ENCODE measurements at places on chromosomes 1 and 21.

DNA sequence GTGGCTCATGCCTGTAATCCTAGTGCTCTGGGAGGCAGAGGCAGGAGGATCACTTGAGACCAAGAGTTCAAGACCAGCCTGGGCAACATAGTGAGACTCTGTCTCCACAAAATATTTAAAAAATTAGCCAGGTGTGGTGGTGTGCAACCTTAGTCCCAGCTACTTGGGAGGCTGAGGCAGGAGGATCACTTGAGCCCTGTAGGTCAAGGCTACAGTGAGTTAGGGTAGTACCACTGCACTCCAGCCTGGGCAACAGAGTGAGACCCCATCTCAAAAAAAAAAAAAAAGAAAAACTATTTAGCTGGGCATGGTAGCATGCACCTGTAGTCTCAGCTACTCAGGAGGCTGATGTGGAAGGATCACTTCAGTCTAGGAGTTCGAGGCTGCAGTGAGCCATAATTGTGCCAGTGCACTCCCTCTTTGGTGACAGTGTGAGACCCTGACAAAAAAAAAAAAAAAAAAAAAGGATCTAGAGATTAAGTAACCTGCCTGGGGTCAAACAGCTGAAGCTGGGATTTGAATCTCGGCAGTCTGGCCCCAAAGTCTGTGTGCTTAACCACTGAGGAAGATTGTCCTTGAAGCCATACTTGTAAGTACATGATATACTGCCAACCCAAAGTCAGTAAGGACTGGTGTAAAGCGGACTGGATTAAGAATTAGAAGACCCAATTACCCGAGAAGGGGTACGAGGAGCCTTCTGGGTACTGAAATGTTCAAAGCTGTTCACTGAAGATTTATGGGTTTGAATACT is 31.8 kb downstream of the LRRN2 start:
- no peak for DNase-seq

GRCh38 chr1:27928216-27928954 is 6.4 kb upstream of the SMPDL3B start:
- no peak for DNase-seq

- DNase-seq: no peak
Measured at GRCh38 chr1:61851849-61852669, 109.8 kb downstream of the PATJ start.

GRCh38 chr1:161068306-161069234 is 1.1 kb downstream of the ARHGAP30 start:
- peak; percentile 81 for DNase-seq

DNA sequence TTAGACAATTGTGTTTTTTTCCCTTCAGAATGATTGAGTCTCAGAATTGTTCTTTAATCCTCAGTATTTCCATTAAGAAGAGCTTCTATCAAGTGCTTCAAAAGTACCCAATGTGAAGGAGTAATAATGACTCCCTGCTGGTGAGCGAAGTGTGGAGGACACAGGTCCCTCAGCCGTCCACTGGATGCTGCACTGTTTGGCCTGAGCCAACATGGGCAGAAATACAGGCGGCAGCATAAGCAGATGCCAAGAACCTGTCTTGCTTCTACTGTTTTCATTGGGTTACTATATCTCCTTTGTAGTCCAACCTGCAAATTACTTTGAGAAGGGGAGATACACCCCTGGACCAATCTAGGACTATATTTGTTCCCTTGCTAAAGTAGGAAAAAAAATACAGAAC is 55.3 kb upstream of the DPH5 start:
- no peak for DNase-seq

- no peak for DNase-seq
Measured at GRCh38 chr1:163844459-163844858, 522.7 kb downstream of the NUF2 start.

- DNase-seq: peak; percentile 39
Measured at GRCh38 chr1:156488566-156489165, 11.9 kb downstream of the MEF2D start.

DNA sequence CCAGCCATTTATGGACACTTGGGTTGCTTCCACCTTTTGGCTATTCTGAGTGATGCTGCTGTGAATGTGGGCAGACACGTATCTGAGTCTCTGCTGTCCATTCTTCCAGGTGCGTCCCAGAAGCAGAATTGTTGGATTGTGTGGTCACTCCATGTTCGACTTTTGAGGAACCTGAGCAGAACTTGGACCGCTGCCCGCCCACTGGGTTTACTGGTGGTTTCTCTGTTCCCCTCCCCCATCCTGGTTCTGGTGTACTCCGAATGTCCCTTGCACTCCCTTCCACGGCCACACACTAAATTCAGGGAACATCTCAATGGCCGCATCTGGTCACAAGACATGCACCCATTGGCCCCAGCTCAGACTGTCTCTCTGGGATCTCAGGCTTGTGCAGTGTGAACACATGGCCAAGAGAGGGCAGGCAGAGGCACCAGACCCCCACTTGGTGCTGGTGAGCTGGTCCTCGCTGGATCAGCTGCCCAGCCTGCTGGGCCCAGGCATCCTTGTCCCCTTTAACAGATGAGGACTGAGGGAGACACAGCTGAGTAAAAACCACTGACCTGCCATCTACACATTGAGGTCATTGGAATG is 565.1 kb downstream of the NPHP4 start:
- DNase-seq: no peak

DNA sequence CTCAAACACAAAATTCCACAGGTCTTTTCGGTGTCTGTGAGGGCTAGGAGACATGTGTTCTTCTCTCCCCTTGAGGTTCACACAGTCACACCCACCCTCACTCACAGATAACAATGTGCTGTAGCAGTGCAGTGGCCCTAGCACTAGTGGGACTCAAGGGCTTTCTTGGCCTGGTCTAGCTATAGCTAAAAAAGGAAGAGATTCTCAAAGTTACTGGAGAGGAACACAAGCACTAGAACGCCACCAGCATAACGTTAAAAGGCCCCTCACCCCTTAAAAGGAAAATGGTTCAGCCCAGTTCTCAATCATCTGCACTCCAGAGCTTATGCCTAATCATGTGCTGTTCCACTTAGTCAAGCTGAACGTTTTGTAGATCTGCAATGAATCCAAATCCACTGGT is 39.5 kb downstream of the RGS8 start:
- no peak for DNase-seq

DNA sequence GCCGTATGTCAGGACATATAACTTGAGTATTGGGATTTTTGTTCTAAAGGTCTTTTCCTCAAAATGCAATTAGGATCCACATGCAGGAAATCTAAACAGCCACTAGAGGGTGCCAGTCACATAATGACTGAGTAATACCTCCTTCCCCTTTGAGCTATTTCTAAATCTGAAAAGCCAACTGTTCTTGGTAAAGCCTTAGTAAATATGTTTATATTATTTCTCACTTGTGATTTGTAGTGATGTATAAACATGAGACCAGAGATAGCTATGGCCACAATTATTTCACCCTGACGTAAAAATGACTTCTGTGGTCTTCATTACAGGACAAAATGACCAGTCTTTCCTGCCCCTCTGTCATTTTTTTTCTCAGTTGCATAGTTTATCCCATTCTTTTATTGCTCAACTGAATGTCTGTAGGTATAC is 41.0 kb upstream of the DR1 start:
- peak; percentile 5 for DNase-seq

DNA sequence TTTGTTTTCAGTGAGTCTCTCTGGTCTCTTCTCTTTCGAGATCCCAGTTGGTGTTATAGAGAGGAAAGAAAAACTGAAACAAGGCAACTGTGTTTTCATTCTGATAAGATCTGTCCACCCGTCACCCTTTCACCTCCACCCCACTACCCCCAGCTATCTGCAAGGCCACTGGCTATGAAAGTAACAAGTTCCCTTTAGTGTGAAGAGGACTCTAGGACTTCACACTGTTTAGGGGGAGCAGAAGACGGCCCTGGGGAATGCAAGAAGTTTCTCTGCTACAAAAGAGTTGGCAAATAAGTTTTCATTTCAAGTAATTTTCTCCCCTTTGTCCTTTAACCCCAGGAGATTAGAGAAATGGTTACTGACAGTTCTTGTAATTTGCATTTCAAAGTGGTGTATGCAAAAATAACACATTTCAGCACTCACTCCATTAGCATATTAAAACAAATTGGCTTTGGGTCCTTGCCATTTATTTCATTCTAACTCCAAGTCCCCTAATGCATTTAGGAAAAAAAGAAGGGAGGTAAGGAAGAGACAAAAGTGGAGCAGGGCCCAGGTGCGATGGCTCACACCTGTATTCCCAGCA is 79.6 kb upstream of the PPM1J start:
- DNase-seq: no peak

DNA sequence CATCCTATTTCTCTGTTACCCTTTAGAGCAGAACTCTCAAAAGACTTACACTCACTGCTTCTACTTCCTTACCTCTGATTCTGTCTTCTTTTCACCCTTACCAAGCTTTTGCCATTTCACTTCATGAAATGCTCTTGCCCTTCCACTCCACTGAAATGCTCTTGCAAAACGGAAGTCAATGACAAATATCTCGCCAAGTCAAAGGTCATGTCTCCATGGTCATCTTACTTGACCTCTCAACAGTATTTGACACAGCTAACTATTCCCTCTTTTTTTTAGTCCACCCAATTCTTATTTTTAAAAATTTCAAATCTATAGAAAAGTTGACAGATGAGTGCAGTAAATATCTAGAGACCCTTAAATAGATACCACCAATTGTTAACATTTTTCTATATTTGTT is 107.7 kb downstream of the OLFML2B start:
- DNase-seq: no peak

GRCh38 chr1:218694085-218694484 is 348.9 kb downstream of the TGFB2 start:
- no peak for DNase-seq

GRCh38 chr21:44405091-44405947 is 50.0 kb upstream of the LRRC3 start:
- no peak for DNase-seq

DNA sequence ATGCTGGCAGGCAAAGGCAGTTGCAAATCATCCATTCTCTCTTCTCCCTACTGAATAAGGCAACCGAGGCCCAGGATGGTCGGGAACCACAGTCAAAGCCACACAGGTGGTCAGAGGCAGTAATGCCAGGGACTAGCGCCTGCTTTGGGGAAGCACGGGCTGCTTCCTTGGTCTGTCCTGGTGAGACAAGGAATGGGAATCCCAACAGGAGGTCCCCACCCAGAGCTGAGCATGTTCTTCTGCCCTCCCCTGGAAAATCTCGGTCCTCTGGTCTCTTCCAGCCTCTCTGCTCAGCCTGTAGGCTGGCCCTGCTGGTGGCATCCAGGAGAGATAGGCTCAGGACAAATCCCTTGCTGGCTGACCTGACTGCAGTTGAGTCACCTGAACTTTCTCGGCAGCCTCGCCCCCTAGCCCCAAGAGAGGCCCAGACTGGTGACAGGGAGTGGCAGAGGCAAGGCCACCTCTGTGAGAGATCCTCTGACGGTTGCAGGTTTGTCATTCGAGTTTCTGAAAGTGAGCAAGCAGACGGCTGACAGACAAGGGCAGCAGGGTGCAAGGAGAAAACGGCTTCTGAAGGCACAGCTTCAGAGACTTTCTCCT is 5.8 kb downstream of the OLIG1 start:
- no peak for DNase-seq

DNA sequence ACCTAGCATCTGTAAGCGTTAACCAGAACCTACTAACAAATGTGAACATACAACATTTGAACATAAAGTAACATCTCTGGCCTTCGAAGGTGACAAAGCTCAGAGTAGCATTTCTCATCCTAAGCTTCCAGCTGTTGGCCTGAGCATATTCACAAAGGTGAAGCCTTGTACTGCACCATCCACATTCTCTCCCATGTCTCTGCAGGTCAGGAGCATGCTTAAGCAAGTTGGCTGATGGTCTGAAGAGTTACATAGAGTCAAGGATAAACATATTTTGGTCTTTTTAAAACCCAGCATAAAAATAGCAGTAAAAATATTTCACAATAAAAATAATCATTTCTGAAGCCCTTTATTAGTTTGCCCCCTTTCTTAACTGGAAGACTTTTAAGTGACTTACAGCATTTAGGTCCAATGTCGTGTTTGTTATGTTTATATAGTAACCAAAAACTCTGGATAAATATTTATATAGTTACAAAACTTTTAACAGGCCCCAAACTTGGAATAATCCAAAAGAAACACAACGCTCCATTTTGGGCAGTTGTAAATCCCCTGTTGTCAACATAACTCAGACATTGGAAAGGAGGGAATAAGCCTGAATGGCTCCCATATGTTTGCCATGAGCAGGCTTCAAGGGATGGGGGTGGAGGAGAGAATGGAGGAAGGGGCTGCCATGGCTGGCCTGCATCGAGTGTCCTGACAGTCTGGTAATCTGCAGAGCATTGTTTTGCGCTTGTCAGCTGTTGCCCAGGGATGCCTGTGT is 42.8 kb upstream of the ENAH start:
- no peak for DNase-seq

- no peak for DNase-seq
Measured at GRCh38 chr21:16096988-16097387, 367.2 kb downstream of the USP25 start.

- no peak for DNase-seq
Measured at GRCh38 chr1:218620956-218621355, 275.8 kb downstream of the TGFB2 start.

- no peak for DNase-seq
Measured at GRCh38 chr1:90107990-90108389, 113.1 kb downstream of the ZNF326 start.

GRCh38 chr21:27070861-27071670 is 104.2 kb upstream of the ADAMTS5 start:
- DNase-seq: no peak

GRCh38 chr1:234997896-234998741 is 130.5 kb downstream of the TOMM20 start:
- DNase-seq: no peak

- no peak for DNase-seq
Measured at GRCh38 chr1:59422921-59423575, 126.2 kb downstream of the FGGY start.

DNA sequence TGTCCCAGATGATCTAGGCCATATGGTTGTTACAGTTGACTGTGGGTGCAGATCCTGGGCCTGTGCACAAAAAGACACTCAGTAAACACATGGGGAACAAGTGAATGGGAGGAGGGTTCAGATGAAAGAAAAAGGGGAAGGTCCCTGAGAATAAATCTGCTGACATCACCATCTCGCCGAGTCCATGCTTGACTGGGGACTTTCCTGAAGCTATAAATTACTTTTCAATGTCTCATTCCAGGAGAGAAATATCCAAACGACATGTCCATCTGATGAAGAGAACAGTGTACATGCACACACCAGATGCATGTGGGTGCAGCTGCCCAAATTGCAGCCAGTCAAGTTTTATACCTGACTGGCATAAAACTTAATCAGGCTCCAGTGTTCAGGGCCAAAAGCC is 109.0 kb downstream of the HIVEP3 start:
- no peak for DNase-seq

- DNase-seq: no peak
Measured at GRCh38 chr1:235131961-235132360, 3.3 kb upstream of the TOMM20 start.
